ENCODE measurements at places on chromosomes 3 and 15.

GRCh38 chr3:166195808-166196207, 358.6 kb upstream of the BCHE start:
- DNase-seq, result no peak

DNA sequence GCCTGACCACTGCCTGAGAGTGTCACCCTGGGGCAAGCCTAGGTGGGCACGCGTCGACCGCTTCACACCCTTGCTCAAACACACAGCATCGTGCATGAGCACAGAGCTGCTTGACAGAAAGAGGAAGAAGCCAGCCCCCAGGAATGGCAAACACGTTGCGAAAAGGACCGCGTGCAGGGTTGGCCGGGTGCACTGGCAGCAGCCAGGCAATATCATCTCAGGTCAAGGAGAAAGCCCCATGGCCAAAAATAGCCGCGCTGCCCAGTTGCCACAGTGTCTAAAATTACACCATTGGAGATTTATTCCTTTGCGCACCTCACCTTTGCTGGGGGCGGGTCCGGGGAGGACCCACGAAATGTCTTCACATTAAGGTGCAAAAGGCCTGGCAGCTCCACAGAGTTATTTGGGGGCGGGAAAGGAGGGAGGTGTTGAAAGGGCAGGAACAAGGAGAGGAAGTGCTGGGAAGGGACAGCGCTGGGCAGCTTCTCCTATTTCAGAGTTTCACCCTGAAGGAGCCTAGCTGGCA, 44.7 kb upstream of the NR2F2 start:
- no peak for DNase-seq

DNA sequence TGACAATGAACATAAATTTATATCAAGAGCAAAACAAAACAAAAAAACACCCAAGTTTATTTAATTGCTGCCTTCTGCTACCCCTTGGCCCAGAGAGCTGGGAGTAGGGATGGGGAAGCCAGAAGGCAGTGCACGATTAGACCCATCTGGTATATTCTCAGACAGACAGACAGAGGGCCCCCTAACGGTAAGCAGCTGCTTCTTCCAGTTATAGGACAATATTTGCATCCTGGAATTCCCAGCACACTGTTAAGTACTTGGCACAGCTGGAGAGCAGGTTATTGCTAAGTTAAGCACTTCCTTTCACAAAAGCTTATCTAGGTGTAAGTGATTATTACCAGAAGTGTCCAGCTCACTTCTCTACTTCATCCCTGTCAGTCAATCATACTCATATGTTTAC, 39.3 kb downstream of the C2CD4B start:
- DNase-seq, result no peak

DNA sequence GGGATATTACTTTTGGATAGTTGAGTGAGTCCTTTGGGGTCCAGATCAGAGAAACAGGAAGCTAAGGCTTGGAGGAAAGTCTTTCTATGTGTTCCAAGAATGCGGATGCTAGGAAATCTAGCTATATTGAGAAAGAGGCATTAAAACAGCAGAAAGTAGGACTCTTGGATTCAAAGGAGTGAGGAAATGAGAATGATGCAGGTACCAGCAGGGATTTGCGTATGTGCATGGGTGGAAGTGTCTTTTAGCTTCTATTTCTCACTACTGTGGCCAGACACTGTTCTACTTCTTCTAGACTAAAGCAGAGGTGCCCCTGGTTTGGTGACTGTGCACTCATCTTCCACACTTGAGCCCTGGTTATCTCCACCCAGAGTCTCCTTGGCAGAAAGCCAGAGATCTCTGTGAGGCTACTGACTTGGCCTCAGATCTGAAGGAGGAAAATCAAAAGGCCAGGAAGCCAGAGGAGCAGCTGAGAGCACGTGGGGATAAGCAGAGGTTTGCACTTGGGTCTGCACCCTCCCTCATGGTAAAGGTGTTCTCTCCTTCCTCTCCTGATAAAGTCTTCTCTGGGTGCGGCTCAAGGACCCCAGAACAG, 44.3 kb downstream of the ATP2B2 start:
- DNase-seq, result no peak

GRCh38 chr3:119733812-119734211, 31.0 kb downstream of the CFAP91 start:
- no peak for DNase-seq

- no peak for DNase-seq
These were observed 167.6 kb upstream of the COL8A1 start for GRCh38 chr3:99470841-99471240.

All from CD4-positive, alpha-beta T cell treated with Interferon alpha-2 for 1 hour (primary cell).